ENCODE measurements at places on chromosomes 6 and 20.

- DNase-seq: no peak
Measured at GRCh38 chr6:40397287-40398033, 189.7 kb downstream of the LRFN2 start.

- DNase-seq: no peak
Measured at GRCh38 chr6:8006208-8006607, 58.0 kb downstream of the BLOC1S5 start.

DNA sequence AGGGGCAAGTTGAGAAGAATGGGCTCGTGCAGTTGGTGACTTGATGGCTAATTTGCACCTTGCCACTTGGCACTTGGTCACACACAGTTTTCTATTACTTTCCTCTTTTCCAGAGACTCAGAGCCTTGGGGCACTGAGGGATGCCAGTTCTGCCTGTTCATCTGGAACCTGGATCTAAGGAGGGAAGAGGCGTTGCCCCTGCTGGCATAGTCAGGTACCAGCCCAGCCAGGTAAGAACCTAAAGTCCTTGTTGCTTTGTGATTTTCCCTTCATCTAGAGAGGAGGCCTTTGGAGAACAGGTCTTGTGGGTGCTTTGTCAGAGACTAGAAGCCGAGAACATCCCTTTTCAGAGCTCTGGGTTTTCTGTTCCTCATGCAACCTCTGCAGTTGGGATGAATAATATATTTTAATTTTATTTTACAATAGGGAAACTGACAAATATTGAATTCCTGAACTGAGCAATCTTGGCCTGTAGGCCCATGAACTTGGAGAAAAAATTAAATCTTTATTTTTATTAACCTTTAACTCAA, 11.4 kb downstream of the SYTL3 start:
- no peak for DNase-seq

DNA sequence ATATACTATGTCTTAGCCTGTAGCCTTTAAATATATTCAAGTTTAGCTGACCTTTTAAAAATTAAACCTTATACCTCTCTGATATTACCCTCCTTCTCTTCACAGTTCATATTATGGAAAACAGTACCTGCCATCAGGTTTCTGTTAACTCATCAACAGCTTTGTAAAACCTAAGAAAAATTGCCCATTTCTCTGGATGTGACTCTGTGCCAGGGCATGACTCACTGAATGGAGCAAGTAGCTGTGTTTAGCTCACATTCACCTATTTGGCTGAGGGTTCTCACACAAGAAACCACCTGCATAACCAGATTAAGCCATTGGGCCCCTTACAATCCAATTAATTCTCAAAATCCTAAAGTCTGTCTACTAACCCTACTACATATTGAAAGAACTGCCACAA, 678.8 kb upstream of the MARCKS start:
- no peak for DNase-seq

DNA sequence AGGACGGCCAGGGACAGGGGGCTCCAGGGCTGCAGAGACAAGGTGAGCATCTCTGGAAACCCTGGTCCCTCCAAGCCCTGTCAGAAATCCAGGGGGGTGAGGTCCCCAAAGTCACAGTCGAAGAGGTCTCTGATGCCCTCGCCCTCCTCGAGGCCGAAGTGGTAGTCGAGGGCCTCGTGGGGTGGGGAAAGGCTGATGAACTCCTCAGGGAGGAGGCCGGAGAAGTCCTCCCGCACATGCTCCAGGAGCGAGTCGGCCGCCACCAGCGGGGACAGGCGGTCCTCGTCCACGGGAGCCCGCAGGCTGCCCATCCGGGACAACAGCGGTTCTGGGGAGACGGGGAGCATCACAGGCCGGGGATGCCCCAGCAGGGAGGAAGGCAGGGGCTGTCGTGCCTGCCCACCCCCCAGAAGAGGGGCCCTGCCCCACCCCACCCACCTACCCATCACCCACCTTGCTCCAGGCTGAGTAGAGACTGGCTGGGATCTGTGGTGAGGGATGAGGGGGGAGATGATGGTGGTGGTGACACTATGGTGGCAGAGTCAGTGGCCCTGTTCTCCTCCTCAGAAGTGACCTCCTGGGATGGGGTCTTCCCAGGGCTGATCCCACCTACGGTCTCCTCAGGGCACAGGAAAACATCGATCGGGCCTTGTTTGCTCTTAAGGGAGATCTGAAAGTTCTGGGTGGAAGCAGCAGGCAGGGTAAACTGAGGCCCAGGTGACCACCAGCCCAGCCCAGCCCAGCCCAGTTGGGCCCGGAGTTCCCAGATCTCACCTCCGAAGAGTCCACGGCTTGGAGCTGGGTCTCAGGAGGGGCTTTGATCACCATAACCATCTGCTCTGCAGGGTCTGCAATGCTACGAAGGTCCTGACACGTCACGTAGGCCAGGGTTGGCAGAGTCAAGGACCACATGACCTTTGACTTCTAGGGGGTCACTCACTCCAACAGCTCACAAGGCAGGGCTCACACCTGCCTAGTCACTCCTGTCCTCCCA, 2.7 kb upstream of the NECAB3 start:
- no peak for DNase-seq

DNA sequence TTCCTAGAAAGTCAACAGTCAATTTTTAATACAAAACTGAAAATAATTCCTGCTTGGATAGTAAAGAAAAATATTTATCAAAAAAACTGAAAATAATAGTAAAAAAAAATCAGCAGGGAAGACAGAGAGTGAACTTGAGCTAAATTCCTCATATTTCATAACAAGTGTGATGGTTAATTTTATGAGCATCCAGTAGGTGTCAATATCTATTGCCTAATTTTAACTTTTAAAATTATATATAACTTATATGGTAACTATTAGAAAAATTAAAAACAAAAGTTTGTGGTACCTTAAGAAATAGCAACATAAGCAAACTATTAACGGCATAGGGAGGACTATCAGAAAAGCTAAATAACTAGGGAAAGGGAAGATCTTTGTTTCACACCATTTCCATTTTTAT, 2.1 kb downstream of the EPM2A start:
- DNase-seq: no peak

- DNase-seq: no peak
Measured at GRCh38 chr6:5051394-5051793, 33.7 kb upstream of the PPP1R3G start.

- DNase-seq: no peak
Measured at GRCh38 chr20:17874271-17875105, 94.1 kb downstream of the SNX5 start.

DNA sequence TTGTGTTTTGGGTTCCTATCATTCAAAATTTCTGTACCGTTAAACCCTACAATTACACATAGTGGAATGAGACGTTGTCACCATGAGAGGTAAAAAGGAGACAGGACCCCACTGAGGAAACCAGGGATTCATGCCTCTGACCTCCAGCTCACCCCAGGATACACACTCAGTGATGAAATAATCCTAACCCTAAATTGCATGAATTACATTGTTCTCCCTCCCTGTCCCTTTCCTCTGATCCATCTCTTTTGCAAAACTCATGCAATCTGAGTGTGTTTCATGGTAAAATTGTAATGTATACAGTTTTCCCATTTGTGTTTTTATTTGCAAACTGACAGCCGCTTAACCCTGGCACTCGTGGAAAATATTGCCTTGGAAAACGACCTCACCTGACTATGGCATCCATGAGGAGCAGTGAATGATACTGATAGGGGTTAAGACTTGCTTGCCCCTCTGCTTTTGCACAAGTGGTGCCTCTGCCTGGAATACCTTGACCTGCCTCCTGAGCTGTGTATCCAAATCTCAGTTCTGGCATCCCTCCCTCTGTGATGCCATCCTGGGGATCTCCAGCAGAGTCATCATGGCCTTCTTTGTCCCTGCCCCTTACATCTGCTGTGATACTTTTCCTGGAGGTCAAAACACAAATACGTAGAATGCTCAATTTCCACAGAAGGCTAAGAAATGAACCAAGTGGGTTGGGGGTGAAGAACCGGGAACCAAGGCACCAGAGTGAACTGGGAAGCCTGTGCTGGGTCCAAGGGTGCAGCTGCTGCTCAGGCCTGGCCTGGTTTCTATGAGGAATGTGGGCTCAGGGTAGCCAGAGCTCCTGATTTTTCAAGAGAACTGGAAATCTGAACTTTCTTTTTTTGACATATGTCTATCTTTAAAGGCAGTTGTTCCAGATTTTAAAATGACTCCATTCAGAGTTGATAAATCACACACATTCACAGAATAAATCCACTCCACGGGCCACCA, 211.6 kb upstream of the ZNF217 start:
- no peak for DNase-seq

DNA sequence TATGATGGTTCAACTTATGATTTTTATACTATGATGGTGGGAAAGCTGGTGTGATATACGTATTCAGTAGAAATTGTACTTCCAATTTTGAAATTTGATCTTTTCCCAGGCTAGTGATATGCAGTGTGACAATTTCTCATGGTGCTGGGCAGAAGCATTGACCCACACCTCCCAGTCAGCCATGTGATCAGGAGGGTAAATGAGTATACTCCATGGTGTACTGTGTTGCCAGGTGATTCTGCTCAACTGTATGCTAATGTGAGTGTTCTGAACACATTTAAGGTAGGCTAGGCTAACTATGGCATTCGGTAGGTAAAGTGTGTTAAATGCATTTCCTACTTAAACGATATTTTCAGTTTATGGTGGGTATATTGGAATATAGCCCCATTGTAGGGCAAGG, 19.1 kb downstream of the PTPRA start:
- DNase-seq: no peak

DNA sequence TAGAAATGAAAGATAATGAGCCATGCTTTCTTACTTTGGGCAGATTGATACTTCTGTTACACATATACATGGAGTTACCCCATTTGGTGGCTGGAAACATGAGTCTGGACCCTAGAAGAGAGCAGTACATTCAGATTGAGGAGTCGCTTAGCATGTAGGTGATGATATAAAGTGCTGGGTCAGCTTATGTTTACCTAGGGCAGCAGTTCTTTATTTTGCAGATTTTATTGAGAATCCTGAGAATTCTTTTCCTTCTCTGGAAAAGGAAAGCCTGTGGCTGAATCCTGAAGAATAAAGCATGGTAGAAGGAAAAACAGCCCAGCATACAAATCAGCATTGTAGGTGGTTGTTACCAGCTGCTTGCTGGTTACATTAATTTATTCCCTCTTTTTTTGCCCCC, 91.2 kb downstream of the SMAP1 start:
- no peak for DNase-seq

GRCh38 chr6:138370631-138371451, 6.9 kb upstream of the SMIM28 start:
- DNase-seq: no peak

All from non-pigmented ciliary epithelial cell (primary cell).